Karpas-422 (cell line): ENCODE measurements at places on chromosomes 7 and 10.

GRCh38 chr10:5343561-5343960 is 21.2 kb upstream of the UCN3 start:
- peak; percentile 56 for DNase-seq

DNA sequence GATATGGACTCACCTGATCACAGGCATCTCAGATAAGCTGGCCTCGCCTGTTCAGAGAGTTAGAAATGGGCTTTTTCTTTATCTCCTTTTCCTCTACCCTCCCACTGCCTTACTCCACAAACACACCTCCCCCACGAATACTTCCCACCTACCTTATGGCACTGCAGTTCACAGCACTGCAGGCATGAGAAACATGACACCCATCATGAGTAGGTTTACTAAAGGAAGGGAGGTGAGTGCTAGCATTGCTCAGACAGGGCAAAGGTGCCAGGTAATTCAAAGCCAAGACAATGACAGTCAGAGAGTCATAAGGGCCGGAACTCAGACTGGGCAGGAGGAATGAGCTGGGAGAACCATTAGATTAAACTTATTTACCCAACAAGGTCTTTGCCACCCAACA is 220.6 kb downstream of the FAM107B start:
- DNase-seq = no peak

GRCh38 chr10:108411206-108411605 is 1246.7 kb upstream of the SORCS1 start:
- DNase-seq = no peak

DNA sequence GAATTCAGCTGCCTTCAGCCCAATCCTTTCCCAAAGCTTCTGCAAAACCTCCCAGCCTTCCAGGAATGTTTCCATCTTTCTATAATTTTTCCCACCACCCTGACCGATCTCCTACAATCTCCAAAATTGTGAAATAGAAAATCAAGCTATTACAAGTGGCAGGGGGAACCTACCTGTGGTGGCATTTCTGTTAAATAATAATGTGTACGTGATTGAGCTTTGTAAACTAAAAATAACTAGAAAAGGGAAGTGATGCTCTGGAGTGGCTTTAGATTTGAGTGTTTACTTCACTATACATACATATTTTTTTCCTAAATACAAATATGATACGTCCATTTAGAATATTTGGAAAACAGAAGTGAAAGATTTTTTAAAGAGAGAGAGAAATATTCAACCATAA is 593.6 kb downstream of the GRM8 start:
- peak; percentile 32 for DNase-seq

GRCh38 chr10:78010278-78010677 is 19.0 kb downstream of the POLR3A start:
- DNase-seq = no peak

DNA sequence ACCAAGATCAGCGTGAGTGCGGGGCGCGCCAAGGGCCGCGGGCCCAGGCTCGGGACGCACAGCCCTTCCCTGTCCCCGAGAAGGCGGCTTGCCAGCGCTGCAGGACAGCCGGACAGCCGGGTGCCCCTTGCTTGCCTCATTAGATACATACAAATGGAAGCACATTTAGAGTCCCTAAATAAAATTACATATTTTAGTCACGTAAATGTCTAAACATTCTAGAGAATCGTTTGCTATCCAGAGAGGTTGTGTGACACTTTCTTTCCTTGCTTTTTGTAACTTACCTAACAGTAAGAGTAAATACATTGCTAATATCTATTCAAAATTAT is 4.8 kb downstream of the VSTM2A start:
- no peak for DNase-seq

- no peak for DNase-seq
Measured at GRCh38 chr10:124092860-124093773, at the start of gene CHST15. TSS of gene CHST15 (minus strand) at chr10:124093598. CDS start at chr10:124046212, 47,386 bp downstream.

DNA sequence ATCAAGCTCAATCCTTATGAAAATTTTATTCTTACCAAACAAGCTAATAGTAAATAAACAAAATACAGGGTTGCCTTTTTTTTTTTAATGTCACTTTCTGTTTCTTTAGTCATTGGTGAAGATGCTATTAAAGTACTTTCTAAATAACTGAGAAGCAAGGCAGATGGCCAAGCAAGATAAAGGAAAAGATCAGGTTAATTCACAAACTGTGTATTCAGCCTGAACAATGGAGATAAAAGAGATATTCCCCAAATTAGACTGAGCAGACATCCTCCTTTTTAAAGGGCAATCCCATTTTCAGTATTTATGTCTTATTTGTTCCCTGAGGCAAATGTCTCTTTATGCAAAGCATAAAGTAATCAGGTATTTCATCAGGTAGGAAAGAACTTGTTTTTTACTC is 23.1 kb upstream of the XRCC2 start:
- no peak for DNase-seq

DNA sequence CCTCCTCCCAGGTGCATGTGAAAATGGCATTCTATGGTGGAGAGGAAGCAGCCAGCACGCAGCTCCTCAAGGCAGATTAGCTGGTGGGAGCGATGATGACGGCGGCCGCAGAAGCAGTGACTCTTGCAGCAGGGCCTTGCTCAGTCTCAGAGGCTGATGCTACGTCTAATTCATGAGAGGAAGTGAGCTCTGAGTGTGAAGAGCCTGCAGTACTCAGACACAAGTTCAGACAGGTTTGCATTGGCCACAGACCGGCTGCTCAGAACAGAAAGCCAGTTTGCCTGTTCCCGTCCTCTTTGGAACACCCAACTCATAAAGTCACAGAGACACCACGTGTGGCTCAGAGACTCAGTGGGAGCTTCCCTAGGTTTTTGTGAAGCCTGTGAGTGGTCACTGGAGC is 136.5 kb downstream of the ADARB2 start:
- no peak for DNase-seq
